ENCODE measurements at places on chromosomes 1 and 21.
A peak's percentile ranks its signal among the peaks of the same experiment; 100 is the strongest.

- DNase-seq = peak; percentile 49
Observed at GRCh38 chr1:84892705-84893618, at the start of gene LPAR3. TSS of gene LPAR3 (minus strand) at chr1:84893206. CDS start at chr1:84866120, 27,086 bp downstream.

DNA sequence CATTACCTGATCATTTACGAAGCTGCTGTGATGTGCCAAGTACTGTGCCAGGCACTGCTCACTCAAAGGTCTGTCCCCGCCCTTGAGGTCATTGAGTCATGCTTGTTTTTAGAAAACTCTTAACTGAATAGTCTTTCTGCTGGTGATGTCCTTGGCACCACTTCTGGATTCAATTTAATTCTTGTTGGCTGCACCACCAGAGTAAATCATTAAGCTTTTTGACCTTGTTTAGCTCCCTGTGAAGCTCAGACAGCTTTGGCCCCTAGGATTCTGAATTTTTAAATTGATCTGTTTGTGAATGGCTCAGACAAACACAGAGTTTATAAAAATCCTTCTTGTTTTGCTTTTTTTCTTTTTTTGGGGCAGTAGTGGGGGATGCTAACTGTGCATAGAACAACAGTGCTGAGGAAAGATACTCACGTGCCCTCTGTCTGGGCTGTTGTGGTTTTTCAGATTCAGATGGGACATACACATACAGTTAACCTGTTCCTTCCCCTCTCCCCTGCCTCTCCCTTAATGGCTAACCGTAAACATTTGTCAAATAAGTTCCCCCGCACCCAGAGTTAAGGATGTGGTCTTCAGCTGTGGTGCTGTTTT lies 67.6 kb downstream of the MTR start:
- no peak for DNase-seq

DNA sequence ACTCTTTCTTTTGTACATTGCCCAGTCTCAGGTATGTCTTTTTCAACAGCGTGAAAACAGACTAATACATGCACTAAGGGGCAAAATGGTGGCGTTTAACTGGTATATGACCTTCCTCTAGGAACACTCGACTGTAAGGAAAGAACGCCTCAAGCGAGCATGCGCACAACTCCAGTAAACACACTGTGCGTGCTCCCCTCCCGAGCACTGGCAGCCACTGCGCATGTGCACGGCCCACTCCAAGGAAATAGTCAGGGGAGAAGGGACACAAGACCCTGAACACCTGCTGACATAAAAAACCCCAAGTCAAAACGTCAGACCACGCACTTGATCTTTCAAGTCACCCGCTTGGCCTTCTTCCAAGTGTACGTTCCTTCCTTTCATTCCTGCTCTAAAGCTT lies 173.5 kb downstream of the NPHP4 start:
- no peak for DNase-seq

GRCh38 chr1:61978796-61979195 lies 215.9 kb upstream of the L1TD1 start:
- DNase-seq = no peak

GRCh38 chr1:183079712-183080388 lies 56.6 kb downstream of the LAMC1 start:
- DNase-seq = no peak

GRCh38 chr1:20184997-20185833 lies 681 bp upstream of the UBXN10 start:
- peak; percentile 77 for DNase-seq

DNA sequence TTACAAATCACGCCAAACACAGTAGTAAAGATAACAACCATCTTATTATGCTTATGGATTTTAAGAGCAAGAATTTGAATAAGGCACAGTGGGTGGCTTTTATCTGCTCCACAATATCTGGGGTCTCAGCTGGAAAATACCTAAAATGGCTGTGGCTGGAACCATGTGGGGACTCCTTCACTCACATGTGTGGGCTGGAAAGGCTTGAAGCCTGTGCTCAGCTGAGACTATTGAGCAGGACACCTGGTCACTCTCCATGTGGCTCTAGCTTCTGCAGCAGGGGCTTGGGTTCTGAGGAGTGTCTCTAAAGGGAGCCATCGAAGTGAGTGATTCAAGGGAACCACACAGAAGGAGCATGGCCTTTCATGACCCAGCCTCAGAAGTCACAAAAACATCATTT lies 239.6 kb upstream of the B3GALT2 start:
- DNase-seq = no peak

GRCh38 chr21:46203203-46203600 lies 18.9 kb upstream of the SPATC1L start:
- DNase-seq = no peak

DNA sequence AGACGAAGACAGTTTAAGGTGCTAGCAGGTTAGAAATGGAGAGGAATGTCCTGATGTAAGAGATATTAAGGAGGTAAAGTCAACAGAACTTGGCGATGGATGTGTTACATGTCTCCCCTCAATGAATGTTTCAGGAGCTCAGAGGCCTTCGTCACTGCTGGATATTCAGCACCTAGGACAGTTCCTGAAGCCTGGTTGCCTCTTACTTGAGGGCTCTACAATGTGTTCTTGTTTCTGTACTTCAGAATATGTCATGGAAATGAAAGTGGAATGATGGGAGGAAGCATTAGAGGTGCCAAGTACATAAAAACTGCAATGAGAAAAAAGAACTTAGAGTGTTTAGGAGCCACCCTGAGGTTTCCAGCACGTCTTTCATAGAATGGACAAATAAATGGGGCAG lies 17.7 kb downstream of the TNR start:
- DNase-seq = no peak

Measured in stimulated activated naive CD8-positive, alpha-beta T cell treated with anti-CD3 and anti-CD28 coated beads, Interleukin-15, Interleukin-2, amounts not matched to agents 100 U/mL and 50 U/mL, for 24 hours (primary cell).